ENCODE measurements at places on chromosomes 7 and 10.
A peak's percentile ranks its signal among the peaks of the same experiment; 100 is the strongest.

DNA sequence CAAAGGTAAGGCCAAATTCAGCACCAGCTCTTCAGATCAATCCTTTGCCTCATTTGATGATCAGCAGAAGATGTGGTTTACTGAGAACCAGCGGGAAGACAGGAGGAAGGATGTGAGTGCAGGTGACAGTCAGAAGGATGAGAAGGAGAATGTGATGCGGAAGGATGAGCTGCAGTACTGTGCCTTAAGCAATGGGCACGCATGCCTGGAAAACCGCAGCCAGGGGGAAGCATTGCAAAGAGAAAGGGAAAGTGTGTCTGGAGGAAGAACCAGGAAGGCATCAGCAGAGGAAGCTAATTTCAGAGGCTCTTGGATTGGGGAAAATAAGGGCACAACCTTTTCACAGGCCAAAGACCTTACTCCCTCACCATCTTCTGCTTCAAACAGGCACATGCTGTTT lies 25.7 kb downstream of the C10orf71 start:
- no peak for DNase-seq

GRCh38 chr7:36638586-36639263 lies 85.6 kb downstream of the AOAH start:
- no peak for DNase-seq

- DNase-seq, result peak; percentile 91
Observed at GRCh38 chr7:74587435-74588126, 69.9 kb upstream of the GTF2I start.

GRCh38 chr7:116708248-116708647 lies 36.3 kb downstream of the MET start:
- peak; percentile 56 for DNase-seq

GRCh38 chr10:97506199-97506991 lies 7.7 kb downstream of the UBTD1 start:
- DNase-seq, result no peak

DNA sequence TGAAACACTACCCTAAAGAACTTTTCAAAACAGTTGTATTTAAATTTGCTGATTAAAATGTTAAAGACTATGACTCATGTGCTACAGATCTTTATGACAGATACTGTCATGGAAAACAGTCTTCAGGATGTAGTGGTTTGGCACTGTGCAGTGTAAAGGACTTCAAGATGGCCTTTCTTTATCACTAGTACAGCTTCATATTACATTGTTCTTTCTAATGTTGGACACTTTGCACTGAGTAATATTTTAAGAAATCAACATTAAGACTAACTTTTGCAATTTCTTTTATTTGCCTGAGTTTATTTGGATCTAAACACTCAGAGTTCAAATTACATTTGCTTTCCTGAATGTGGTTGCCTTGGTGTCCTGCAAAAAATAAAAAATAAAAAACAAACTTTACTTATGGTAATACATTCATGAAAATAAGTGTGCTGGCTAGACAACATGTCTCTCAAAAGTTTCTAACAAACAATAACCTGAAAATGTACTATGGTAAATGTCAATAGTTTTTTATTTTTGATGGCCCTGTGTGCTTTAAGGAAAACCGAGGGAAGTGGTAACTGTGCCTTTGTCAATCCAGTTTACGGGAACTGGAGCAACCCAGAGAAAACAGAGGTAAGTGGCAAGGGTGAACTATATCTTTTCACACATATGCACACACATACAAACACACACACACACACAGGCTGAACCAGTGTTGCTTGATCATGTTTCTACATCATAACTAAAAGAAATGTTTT lies 85.9 kb upstream of the PLXDC2 start:
- DNase-seq, result peak; percentile 66

GRCh38 chr10:133396035-133396624 lies 2.2 kb downstream of the MTG1 start:
- DNase-seq, result no peak

DNA sequence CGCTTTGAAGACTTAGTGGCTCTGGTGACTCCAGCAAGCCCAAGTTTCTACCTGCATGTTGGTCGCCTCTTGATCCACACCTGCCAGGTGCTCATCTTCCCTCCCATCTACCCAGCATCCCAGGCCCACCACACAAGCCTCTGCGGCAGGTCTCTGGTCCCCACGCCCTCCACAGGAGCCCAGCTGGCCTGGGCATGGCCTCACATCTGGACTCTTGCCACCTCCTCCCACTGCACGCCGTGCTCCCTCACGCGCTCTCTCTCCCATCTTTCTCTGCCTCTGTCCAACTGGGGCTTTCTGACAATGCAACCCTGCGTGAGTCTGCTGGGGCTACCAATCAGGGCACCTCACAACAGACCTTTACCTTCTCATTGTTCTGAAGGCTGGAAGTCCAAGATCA lies 50.2 kb upstream of the FGFR2 start:
- DNase-seq, result no peak

- DNase-seq, result no peak
Observed at GRCh38 chr7:45889367-45890067, 1.2 kb downstream of the IGFBP1 start.

- DNase-seq, result no peak
Observed at GRCh38 chr10:119429771-119430170, 112.7 kb downstream of the RGS10 start.

GRCh38 chr10:29576681-29577080 lies 58.1 kb downstream of the SVIL start:
- DNase-seq, result peak; percentile 26

- no peak for DNase-seq
Observed at GRCh38 chr10:47046321-47047126, 135.3 kb downstream of the PTPN20 start.

DNA sequence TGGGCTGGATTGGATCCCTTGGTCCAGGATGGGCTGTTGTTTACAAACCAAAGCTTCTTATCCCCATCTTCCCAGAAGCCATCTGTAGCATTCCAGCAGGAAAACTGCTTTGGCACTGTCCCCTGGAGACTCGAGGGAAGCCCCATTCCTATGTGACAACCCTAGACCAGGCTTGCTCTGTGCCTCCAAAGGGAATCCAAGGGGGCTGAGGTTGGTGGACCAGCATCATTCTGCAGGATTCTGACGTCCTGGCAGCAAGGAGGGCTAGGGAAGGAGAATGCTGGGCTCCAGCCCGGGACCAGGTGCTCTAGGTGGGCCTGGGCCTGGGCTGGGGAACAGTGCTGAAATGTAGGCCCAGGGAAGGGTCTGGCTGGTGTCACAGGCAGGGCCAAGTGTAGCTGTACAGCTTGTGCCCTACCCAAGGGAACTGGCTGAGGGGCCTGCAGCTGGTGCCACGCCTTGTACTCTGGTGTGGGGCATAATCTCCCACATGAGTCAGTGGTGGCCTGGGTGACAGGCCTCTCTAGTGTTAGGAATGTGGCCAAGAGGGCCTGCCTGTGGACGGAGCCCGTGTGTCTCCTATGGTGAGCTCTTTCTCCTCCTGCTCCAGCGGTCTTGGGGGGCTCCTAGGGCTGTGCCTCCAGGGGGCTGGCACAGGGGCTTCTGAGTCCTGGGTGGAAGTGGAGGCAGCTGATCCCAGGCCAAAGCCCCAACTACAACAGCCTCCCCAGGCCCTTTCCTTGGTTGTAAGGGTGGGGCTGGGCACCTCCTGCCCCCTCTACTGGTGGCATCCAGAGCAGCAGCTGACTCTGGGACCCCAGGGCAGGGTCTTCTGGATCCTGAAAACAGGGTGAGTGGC lies 25.2 kb downstream of the TRIM8 start:
- peak; percentile 32 for DNase-seq

DNA sequence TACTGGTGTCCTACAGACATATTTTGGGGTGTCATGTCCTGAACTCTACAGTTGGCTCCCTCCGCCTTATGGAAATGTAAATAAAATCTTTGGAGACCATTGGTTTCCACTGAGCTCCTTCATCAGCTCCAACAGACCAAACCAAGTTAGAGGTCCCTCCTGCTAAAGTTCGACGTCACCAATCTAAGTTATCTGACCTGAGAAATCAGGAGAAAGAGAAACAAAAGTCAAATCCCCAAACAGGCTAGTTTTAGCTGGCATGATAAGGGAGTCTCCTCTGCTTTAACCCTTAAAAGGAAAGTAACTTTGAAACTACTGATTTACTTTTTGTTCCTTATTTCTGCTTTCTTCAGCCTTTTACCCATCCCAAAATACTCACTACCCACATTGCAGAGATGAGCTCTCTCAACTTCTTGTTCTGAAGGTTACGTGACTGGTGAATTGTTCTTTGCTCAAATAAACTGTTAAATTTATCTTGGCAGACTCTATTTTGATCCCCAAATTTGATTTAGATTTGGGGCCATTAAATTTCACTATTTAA lies 39.9 kb downstream of the AVL9 start:
- no peak for DNase-seq

- DNase-seq, result peak; percentile 44
Observed at GRCh38 chr7:139618482-139619366, 95.2 kb downstream of the CLEC2L start.

GRCh38 chr10:129758207-129759021 lies 205.7 kb downstream of the EBF3 start:
- no peak for DNase-seq

- DNase-seq, result no peak
Observed at GRCh38 chr10:76031769-76032699, 600.6 kb downstream of the LRMDA start.

- no peak for DNase-seq
Observed at GRCh38 chr7:27359181-27360125, 116.9 kb downstream of the EVX1 start.
